A172 (cell line): ENCODE measurements at places on chromosomes 3 and 15. TPM values are rescaled to one million over a fixed set of nuclear protein-coding genes. Genes with fewer than 3 reads are reported as not detected.
A peak's percentile ranks its signal among the peaks of the same experiment; 100 is the strongest.

The ZNF660 gene
- total RNA-seq, result not detected in 2 replicates

The UBA3 gene
- 75.4 and 83.1 TPM in 2 replicates for total RNA-seq

The AQP9 gene
- total RNA-seq, result not detected in 2 replicates

The MCF2L2 gene
- total RNA-seq, result 0.22 and 0.41 TPM in 2 replicates

The CELF6 gene
- total RNA-seq, result not detected in 2 replicates

The CCR9 gene
- not detected in 2 replicates for total RNA-seq

The LTK gene
- total RNA-seq, result 4.3 and 5.2 TPM in 2 replicates

The CPN2 gene
- total RNA-seq, result 0.10 TPM in 1 of 2 replicates, not detected in the other

The UBE3A gene
- 49.0 and 54.4 TPM in 2 replicates for total RNA-seq

The ACP3 gene
- not detected in 2 replicates for total RNA-seq

- DNase-seq, result no peak
These were observed 34.8 kb upstream of the CEMIP start for GRCh38 chr15:80744415-80744814.

GRCh38 chr3:149975919-149976318 lies 5.2 kb upstream of the PFN2 start:
- DNase-seq, result no peak

GRCh38 chr3:3023111-3023745 lies 86.9 kb downstream of the IL5RA start:
- DNase-seq, result no peak

DNA sequence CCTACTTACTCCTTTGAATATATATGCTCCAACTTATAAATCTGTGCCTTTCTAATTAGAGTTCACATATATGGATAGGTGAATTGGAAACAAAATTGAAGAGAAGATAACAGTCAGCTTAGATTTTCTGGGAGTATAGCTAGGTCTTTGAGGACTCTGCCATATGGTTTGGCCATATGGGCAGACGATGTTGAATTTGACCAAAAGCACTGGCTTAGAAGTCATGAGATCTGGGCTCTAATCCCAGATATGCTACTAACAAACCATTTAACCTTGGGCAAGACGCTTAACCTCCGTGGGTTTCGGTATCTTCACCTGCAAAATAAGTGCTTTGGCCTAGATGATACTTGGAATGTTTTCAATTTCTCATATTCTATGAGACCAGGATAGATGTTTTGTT lies 154.1 kb downstream of the LSAMP start:
- DNase-seq, result no peak

- DNase-seq, result no peak
These were observed 4.1 kb downstream of the SV2B start for GRCh38 chr15:91104111-91104510.

GRCh38 chr15:71658827-71659729 lies 151.3 kb upstream of the NR2E3 start:
- no peak for DNase-seq

GRCh38 chr3:134959516-134959915 lies 164.5 kb downstream of the EPHB1 start:
- DNase-seq, result no peak

DNA sequence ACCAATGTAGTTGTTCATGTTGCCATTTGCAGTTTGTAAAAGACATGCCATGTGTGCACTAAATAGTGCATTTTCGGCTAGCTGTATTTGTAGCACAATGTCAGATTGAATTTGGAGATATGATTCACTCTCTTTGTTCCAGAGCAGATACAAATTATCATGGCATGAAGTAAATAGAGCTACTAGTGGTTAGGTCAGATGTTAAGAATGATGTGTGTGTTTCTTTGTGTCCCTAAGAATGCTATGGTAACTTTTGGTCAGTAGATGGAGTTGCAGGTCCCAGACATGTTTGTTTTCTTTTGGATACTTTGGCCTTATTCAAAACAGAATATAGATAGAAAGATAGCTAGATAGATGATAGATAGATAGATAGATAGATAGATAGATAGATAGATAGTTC lies 595.8 kb downstream of the NLGN1 start:
- DNase-seq, result peak; percentile 46

DNA sequence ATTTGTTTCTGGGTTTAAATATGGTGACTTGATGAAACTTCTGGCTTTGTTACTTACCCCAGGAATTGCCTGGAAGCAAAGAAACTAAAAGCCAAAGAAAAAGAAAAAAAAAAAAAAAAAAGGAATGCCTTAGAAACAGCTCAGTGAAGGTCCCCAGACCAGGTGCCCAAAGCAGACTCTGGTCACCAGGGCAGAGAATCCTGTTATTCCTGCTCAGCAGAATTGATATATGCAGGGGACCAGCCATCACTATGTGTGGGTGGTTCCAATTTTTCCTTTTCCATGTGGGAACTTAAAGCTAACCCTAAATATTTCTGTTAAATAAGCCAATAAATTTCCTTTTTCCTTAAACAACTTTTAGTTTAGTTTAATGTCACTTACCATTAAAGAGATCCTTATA lies 100.8 kb upstream of the TPRG1 start:
- no peak for DNase-seq

DNA sequence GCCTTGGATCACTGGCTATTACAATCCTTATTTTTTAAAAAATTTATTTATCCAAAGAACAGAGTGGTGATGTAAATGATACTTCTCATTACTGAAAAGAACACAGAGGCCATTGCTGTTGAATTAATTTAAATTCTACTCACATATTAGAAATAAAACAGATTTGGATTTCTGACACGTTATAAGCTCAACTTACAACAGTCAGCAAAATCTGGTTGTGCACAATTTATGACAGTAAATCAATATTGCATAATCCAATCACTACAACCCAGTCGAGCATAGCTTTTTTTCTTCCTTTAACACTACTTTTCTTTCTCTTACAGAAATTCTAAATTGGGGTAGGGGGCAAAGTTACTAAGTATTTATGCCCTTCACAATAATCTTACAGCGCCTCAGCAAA lies 17.3 kb upstream of the HGD start:
- DNase-seq, result no peak

- no peak for DNase-seq
These were observed 42.8 kb downstream of the ZNF609 start for GRCh38 chr15:64503197-64503596.

GRCh38 chr3:16066975-16067374 lies 107.5 kb upstream of the GALNT15 start:
- DNase-seq, result peak; percentile 46

DNA sequence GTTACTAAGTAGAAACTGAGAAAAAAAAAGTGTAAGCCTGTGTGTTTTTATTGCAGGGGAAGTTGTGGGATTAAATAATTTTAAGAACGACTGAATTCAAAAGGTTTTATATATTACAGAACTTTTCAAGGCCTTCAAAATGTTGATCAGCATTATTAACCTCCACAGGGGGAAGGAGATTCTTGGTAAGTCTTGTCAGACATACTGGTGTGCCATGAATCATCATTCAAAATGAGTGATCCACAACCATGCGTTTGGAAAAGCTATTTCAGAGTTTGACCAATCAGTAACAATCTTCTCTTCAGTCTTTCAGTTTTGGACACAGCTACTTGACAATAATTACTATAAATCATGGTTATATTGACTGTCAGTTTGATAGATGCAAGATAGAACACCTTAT lies 70.2 kb downstream of the ADAMTS9 start:
- no peak for DNase-seq
